ENCODE measurements at places on chromosomes 4 and X.

DNA sequence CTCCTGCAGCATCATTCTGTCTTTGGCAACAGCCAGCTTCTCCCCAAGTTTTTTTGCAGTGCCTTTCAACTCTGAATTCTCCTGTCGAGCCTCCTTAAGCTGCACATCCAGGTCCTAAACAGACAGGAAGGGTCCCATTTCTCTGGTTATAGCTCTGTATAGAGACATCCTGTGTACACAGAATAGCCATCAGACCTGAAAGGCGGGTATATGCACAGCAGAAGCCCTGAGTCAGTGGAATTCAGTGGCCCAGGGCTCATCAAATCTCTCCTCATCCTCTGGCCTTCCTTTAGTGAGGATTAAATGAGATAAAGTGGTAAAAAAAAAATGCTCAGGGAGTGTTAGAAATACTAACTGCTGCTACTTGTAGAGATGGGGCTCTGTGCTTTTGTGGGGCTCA is 73.8 kb downstream of the FAM184B start:
- DNase-seq: no peak

DNA sequence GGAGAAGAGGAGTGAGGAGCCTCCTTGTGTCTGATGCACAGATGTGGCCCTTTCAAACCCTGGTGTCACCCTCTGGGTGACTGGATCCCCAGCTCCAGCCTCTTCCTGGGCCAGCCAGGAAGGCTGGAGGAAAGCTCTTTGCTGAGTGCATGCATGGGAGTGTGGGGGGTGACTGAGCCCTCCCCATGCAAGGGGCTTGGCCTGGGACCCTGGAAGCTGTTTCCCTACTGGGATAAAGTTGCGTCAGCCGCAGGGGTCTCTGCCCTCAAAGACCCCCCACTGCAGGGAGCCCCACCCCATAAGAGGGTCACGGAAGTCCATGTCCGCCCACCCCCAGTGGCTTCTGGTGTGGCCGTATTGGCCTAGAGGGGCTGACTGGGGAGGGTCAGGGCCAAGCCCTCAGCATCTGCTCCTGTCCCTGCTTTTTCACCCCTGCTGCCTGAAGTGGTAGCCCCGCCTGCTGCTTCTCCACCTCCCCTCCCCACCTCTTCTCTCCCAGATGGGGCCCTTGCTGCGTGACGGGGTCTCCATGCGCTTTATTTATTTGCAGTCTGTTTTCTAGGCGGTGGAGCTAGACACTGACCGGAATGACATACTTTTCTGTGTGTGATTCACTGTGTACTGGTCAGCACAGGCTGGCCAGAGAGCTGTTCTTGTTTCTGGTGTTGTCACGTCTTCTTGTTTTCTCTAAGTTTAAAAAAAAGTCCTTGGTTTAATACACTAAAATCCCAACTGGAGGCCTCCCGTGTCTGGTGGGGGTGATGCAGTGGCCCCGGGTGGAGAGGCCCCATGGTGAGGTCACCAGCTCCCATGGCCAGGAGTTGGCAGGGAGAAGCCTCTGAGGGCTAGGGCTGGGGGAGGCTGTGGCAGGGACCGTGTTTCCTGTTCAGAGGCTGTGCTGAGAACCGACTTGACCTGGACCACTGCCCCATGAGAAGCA is 3.6 kb downstream of the SMIM10L2A start:
- DNase-seq: no peak

GRCh38 chrX:26442340-26442739 is 226.4 kb downstream of the MAGEB5 start:
- no peak for DNase-seq

DNA sequence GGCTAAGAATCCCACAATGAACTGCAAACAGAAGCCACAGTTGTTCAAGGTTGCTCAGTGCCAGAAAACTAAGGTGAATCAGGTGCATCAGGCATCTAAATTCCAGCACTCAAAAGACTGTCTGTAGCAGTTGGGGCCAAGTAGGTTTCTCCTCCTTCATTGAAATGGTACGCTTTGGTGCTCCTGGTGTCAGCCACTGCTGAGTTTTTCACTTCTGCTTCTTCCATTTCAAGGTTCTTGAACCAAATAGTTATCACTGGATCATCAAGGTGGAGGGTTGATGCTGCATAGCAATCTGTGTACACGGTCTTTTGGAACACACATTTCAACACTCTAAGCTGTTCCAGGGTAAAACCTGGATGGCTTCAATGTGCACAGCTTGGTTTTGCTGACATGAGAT is 74.4 kb downstream of the TMA16 start:
- DNase-seq: no peak

DNA sequence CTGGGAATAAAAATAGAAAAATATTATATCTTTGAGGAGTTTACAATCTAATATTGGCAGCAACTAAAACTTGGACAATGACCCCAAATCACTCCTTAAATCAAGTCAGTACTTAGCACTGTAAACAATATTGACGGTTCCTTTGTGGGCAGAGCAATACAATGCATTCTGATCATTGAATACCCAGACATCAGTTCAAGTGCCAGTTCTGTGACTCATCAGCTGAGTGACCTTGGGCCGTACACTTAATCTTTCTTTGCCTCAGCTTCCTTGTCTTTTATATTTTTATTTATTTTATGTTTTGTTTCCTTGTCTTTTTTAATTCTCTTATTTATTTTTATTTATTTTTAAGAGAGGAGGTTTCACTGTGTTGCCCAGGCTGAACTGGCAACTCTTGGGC is 112.2 kb upstream of the ANXA3 start:
- no peak for DNase-seq

DNA sequence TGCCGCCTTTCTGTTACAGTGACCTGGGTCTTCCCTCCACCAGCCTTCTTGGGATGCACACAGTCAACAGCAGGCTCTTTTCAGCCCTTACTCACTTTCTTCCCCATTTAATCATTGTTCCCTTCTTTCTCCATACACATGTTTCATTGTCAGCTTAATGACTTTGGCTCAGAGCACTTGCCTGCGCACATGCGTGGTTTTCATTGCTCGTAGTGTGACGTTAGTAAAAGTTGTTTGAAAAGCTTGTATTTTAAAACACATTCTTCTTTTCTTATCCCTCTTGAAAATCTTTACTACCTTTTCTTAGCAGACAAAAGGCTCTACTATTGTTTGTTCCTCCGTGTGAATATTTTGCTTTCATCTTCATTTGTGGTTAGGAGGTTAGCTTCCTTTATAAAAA is 19.7 kb upstream of the SCOC start:
- DNase-seq: no peak

DNA sequence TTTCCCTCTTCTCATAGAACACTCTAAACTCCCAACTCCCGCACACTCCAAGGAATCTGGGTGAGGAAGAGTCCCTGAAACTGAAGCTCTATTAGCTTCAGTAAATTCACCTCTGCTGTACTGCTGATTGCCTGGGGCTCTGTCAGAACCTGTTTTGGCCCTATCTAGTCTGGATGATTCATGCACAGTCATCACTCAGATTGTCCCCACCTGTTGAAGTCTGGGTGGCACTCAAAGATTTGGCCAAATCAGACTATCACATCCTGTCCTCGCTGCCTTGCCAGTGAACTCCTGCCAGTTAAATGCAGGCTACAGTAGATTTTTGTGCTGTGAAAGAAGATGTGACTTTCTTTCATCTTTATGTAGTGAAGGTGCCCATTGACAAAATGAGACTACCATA is 63.5 kb upstream of the EMCN start:
- no peak for DNase-seq

DNA sequence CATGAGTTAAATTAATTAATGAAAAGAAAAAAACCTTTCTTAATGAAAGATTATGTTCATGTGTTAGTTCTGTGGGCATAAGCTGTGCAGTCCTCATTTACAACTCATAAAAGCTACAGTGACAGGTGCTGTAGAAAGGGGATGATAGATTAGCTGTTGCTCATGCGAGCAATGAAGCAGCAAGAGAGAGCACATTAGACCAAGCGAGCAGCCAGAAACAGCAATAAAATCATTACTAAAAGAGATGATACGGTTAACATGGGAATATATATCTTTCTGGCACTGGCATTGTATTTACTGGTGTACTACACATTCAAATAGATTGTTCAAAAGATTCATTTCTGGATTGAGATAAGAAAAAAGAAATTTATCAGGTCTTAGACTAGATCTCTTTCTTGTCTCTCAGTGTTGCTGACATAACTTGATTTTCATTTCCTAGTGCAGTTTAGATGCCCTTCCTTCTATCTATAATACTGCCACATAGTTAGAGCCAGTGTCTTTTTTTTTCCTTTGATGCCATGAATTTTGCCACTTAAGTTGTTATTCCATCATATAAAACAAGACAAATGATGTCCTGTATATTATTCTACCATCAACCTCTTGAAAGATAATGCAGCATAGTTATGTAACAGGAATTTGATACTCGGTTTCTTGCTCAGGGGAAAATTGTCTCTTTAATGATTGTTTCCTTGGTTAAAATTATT is 164.6 kb downstream of the BANK1 start:
- no peak for DNase-seq

GRCh38 chr4:70713453-70714078 is 8.2 kb upstream of the RUFY3 start:
- no peak for DNase-seq

- DNase-seq: no peak
These were observed 46.1 kb upstream of the FAM9C start for GRCh38 chrX:13090339-13091110.

- DNase-seq: no peak
These were observed 39.3 kb upstream of the WWC2 start for GRCh38 chr4:183059797-183060196.

GRCh38 chr4:21792736-21793135 is 155.8 kb downstream of the KCNIP4 start:
- no peak for DNase-seq
